Femur (tissue), 1 donor: ENCODE measurements at places on chromosomes 3 and 15.
A peak's percentile ranks its signal among the peaks of the same experiment; 100 is the strongest.

DNA sequence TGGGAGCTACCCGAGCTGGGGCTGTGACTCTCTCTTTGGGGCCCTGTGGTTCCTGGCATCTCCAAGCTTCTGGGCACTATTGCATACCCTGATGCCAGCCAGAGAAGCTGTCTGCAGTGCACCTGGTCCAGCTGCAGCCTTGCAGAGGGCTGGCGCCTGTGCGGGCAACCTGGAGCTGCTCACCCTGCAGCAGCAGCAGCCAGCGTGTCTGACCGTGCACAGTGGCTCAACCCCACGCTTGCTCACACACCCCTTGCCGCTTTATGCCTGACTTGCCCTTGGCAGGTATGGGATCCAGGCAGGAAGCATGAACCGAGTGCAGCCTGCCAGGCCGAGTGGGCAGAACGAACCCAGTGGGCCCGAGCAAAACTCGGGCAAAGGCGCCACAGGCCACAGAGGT lies 69.9 kb downstream of the GLB1 start:
- DNase-seq: no peak

DNA sequence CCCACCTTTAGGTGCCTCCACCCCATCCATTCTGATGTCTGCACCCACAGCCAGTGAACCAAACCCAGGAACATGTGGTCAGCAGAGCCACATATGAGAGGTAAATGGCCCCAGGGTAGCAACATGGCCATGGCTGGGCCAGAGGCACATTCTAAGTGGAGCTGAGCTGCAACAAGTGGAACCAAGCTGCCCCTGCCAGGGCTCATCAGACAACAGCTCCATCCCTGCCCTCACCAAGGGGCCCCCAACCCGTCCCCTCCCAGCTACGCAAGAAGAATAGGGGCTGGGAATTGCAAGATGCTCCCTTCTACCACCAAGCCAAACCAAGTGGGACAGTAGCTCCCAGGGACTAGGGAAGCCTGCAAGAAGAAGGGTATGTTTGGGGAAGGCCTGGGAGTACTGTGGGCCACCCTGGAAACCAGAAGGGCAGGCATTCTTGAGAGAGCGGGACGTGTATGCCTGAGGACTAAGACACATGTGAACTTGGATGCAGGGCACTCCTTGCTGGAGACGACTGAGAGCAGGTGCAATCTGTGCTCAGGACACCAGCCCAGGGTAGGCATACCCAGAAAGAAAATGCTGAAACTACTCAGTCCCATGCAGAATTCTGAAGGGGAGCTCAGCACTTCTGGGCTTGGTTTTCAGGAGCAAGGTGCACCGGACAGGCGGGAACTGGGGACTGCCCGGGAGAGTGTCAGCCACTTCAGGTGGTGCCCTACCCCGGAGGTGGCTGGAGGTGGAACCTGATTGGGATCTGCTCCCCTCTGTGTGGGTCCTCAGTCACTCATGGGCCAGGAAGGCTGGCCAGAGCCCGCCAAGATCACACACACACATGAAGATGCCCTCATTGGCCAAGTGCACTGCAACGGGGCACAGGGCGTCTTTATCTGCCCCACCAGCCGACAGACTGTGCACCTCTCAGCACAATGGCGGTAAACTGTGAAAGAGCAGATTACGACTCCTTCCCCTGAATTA lies 9.5 kb downstream of the MYL3 start:
- DNase-seq: peak; percentile 12

GRCh38 chr3:121821421-121822199 lies 13.2 kb downstream of the IQCB1 start:
- DNase-seq: no peak

- DNase-seq: no peak
These were observed 114.2 kb downstream of the NEK11 start for GRCh38 chr3:131140891-131141290.

- no peak for DNase-seq
These were observed 34.8 kb downstream of the ST3GAL6 start for GRCh38 chr3:98797905-98798304.

- no peak for DNase-seq
These were observed 44.1 kb upstream of the ICE2 start for GRCh38 chr15:60523056-60523455.

GRCh38 chr3:67870477-67870876 lies 216.1 kb upstream of the SUCLG2 start:
- no peak for DNase-seq

GRCh38 chr3:124859025-124859424 lies 28.1 kb downstream of the ITGB5 start:
- no peak for DNase-seq

DNA sequence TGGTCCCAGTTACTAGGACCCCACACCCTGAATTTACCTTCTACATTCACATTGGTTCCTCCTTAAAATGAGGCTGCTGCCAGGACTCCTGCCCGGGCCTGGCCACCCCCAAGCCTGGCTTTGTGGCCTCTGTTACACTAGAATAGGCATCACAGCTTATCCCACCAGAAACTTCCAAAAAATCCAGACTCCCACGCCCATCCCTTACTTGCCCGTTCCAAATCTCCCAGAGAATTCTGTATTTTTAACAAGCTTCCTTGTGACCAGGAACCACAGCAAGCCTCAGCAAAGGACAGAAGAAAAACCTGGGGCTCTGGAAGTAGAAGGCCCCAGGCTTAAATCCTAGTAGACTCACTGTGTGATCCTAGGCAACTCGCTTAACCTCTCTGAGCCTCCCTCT lies 36.0 kb upstream of the SLC6A1 start:
- no peak for DNase-seq

DNA sequence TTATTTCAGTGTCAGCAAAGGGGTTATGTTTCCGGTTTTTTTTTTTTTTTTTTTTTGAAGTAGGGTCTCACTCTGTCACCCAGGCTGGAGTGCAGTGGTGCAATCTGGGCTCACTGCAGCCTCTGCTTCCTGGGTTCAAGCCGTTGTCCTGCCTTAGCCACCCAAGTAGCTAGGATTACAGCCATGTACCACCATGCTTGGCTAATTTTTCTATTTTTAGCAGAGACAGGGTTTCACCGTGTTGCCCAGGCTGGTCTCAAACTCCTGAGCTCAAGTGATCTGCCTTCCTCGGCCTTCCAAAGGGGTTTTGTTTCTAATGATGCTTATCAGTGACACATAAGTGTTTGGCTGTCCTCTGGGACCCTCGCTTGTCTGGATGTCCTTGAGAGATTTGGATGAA lies 235.7 kb upstream of the C2CD4B start:
- no peak for DNase-seq

DNA sequence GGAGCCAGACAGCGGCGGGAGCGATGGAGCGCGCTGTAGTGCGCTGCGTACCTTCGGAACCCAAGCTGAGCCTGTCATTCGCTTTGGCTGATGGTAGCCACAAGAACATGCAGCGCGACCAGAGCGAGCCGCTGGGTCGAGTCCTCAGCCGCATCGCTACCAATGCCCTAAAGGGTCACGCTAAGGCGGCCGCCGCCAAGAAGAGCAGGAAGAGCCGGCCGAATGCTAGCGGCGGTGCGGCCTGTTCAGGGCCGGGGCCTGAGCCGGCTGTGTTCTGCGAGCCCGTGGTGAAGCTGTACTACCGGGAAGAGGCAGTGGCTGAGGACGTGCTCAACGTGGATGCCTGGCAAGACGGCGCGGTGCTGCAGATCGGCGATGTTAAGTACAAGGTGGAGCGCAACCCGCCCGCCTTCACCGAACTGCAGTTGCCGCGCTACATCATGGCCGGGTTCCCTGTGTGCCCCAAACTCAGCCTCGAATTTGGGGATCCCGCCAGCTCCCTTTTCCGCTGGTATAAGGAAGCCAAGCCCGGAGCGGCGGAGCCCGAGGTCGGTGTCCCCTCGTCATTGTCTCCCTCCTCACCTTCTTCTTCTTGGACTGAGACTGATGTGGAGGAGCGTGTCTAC lies 498 bp downstream of the PDE12 start:
- no peak for DNase-seq

GRCh38 chr15:71125831-71126450 lies 10.7 kb downstream of the THSD4 start:
- no peak for DNase-seq

DNA sequence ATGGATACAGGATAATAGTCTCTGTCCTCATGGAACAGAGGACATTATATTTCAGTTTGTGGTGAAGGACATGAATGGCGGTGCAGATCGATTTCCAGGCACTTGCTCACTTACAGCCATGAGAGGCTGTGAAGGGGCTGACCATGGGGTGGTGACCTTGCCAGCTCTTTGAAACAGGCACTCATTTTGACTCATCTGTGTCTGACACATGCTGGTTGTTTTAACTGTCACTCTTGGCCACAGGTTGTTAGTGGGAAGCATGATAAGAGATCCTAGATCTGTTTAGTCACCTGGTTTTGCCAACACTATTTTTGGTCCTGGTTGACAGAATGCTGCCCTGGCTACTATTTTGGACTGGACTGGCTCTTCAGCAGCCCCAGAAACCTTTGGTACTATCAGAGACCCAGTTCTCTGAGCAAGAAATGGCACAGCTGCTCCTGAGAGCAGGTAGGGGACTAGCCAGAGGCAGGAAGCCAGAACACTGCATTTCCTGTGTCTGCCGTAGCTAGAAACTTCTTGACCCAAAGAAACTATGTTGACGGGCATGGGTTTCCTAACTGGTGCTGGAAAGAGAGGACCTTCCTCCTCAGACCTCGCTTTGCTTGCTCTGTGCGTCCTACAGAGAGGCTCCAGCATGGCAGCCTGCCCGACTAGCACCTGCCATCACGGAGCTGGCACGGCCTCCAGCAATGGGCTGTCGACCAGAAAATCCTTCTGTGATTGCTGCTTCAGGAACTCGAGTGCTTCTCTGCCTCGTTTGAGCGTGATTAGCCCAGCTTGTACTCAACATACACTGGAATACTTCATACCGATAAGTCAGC lies 6.3 kb downstream of the PXYLP1 start:
- peak; percentile 60 for DNase-seq

- DNase-seq: peak; percentile 51
These were observed 898 bp downstream of the SMAD3 start for GRCh38 chr15:67066041-67066958.

- DNase-seq: peak; percentile 27
These were observed 140.4 kb downstream of the DIPK2A start for GRCh38 chr3:144112036-144112435.

GRCh38 chr15:25170113-25170731 lies 215.4 kb downstream of the SNRPN start:
- no peak for DNase-seq

DNA sequence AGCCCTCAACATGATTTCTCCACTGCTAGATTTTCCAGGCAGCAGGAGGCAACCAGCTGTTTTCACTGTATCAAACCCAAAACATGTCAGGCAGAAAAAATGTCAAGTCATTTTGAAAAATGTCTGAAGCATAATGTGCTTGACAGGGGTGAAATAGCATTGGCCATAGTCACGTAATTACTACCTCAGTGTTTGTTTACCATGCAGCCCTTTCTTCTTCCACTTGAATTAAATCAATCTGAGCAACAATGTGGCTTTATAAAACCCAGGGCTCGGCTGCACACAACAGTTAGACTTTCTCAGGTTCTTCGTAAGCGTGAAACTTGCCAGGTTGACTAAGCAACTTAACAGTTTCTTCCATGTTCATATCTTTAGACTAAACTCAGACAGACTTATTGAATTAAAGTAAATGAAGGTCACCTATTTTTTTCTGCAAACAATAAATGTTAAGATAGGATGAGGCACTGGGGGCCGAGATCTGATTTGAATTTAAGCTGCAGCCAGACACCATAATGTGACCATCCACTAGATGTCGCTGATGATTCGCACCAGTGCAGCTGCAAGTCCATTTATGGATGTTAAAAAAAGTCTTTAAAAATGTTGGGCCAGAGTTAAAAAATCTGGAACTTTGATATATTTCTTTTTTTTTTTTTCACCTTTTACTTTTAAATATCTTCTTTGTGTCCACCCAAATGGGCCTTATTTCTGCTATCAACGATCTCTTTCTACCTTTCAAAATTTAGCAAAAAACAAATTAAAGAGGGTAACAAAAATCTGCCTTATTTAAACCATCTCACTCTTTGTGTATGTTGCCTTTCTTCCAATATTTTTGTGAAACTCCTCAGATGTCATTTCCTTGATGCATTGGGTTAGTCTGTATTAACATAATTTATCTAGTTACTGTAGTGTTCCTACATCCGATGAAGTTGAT lies 305.9 kb downstream of the CACNA2D3 start:
- DNase-seq: peak; percentile 81

DNA sequence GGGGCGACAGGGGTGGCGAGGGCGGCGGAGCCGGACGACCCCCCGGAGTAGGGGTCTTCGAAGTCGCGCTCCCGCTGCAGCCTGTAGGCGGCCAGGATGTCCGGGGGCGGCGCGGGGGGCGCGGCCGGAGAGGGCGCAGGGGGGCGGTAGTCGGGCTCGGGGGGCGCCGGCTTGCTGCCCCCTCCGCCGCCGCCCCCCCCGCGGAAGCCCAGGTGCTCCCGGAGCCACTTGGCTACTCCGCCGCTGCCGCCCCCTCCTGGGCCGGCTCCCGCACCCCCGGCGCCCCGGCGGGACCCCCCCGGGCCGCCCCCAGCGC lies 230 bp downstream of the SHF start:
- DNase-seq: no peak

DNA sequence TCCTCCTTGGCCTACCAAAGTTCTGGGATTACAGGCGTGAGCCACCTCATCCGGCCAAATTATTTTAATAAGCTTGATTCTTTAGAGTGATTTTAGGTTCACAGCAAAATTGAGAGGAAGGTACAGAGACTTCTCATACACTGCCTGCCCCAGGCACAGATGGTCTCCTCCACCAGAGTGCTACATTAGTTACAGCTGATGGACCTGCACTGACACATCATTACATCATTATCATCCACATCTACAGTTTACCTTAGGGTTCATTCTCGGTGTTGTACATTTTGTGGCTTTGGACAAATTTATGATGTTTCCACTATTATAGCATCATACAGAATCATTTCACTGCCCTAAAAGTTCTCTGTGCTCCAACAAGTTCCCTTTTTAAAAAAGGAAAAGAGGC lies 4.4 kb upstream of the VPS8 start:
- DNase-seq: no peak

DNA sequence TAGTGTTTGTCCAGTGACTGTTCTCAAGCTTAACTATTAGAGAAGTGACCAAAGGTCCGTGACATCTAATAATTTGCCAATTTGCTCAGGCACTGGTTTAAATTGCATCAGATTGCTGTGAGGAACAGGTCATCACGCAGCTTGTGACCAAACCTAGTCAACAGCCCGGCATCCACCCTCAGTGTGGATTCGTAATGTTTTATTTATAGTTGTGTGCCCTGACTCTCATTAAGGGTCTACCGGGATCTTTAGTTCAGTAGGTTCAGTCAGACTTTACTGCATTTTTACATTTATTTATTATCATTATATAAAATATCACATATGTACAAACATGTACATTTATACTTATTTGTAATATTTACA lies 46.4 kb upstream of the PGPEP1L start:
- no peak for DNase-seq

DNA sequence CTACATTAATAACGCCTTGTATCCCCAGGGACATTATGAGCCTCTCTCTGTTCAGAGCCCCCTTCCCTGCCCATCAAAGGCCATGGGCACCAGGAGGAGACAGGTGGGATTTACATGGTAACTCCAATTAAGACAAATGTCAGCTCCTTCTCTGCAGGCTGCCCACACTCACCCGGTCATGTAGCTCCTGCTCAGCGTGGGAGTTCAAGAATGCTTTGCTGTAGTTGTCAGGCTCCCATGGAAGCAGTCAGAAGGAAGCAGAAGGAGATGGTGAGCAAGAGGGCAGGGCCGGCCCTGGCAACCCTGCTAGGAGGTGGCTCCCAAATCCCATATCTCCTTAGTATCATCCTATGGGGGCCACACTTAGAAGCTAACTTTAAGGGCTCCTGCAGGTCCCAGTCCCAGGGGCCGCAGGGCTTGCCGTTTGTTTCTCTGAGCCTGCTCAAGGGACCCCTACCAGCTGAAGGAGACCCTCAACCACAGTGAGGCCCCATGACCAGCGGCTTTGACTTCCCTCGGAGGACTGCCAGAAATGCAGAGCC lies 218.4 kb upstream of the TLE3 start:
- no peak for DNase-seq
